ENCODE measurements at places on chromosomes 6 and 20. TPM values are rescaled to one million over a fixed set of nuclear protein-coding genes. Genes with fewer than 3 reads are reported as not detected.
A peak's percentile ranks its signal among the peaks of the same experiment; 100 is the strongest.

Gene ESR1
- total RNA-seq, result not detected

Gene PRPH2
- not detected for total RNA-seq

Gene CD40
- 6.2 TPM for total RNA-seq

DNA sequence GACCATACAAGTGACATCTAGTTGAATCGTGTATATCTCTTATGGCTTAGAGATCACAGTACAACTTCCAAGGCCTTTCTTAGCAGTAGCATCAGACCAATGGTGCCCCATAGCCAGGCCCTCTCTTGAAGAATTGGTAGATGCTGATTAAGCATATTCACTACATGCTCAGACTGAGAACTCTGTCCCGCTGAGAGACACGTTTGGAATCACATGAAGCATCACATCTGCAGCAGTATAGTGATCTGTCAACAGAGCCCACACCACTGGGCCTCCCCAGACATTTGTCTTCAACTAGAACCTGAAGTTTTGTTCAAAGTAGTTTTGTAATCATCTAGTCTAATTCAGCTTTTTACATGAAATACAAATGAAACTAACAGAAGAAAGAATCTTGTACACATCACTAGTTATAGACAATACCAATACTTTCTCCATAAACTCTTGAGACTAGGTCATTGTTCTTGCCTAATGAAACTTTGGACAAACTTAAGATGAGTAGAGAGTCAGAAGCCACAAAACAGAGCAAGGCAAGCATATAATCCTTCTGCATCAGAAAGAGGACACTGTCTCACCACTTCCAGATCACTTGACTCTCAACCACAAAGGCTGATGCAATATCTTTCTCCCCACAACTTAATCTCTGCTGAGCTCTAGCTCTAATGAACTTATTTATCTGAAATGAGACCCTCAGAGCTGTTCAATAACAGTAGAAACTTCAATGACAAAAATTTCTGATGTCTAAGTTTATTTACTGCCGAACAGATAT is 182.7 kb downstream of the TBX18 start:
- peak; percentile 10 for DNase-seq

- DNase-seq, result no peak
Observed at GRCh38 chr6:119173249-119174084, 95.0 kb upstream of the FAM184A start.

Gene SLCO4A1
- total RNA-seq, result 4.7 TPM

Gene DPPA5
- not detected for total RNA-seq
